ENCODE measurements at places on chromosomes 2 and 18. TPM values are rescaled to one million over a fixed set of nuclear protein-coding genes. Genes with fewer than 3 reads are reported as not detected.
A peak's percentile ranks its signal among the peaks of the same experiment; 100 is the strongest.

DNA sequence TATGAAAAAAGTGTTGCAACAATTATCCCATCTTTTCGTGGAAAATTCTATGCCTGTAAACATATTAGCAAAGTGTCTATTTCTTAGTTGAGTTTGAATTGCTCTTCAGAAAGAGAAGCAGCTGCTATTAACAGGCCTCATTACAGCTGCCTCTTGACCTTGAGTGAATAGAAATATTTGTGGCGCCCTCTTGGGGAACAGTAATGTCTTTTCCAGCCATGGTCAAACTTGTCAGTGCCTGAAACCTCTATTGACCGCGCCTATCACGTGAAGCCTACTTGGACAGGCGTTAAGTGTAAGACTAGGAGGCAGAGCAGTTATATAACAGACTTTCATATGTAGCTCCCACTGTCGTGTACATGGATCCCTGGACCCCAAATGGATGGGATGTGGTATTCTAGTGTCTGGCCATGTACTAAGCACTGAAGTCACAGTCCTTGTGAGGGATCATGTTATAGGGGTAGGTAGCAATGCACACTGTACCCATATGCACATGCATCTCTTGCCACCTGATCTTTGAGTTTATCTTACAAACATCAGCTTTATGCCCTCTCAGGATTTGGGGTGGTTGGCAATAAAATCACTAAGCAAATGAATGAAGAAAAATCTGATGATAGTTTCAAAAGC lies 245.0 kb downstream of the PTGR3 start:
- H3K27ac ChIP-seq = no peak overlapping the region
- H3K4me1 ChIP-seq = peaks cover 12% of the 10 kb centered on the region
- H3K36me3 ChIP-seq = no peaks in the 10 kb centered on the region
- DNase-seq = no peak
- no peak overlapping the region for H3K4me3 ChIP-seq

GRCh38 chr2:127675331-127676261 lies at the start of gene LIMS2:
Gene LIMS2, minus strand, starts transcription at chr2:127675530. Its CDS starts 506 bp downstream, at chr2:127675024.
- H3K4me1 ChIP-seq = peaks cover 88% of the 10 kb centered on the region
- peaks cover 12% of the 10 kb centered on the region for H3K36me3 ChIP-seq
- peak within 1 kb of the TSS; percentile 99 for H3K27ac ChIP-seq
- H3K27me3 ChIP-seq = no peaks in the 10 kb centered on the region

DNA sequence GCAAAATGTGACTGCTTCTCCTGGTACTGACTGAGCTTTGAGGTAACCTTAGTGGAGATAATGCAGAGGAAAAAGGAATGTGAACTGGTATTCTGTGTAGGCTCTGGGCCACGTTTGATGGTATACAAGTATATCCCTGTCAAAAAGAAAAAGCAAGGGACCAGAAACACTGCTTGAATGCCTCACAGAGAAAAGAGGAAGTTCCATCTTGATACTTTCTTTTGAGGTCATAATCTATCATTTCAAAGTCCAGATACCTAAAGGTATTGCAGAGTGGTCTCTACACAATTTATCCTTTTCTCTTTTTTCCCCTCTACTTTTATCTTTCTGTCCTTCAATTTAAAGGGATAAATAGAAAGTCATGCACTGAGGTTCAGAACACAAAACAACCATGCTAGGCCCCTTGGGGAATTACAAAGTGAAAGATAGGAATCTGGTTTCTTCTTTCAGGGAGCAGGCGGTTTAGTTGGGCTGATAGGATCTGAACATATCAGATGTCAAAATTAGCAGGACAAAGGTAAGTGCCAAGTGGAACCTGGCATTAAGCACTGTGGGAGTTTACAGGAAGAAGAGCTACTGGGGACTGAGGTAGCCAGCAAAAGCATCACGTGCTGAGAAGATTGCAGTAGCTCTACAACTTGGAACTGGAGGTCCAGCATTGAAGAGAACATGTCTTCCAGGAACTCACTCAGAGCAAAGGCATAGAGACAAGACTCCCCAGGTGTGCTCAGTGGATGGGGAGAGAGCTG lies 121.2 kb downstream of the LYPD6 start:
- H3K4me1 ChIP-seq = no peaks in the 10 kb centered on the region
- no peak for DNase-seq
- no peaks in the 10 kb centered on the region for H3K36me3 ChIP-seq

GRCh38 chr2:204072443-204073324 lies 136.1 kb downstream of the ICOS start:
- no peaks in the 10 kb centered on the region for H3K36me3 ChIP-seq
- no peak overlapping the region for H3K4me3 ChIP-seq
- no peak for DNase-seq
- no peaks in the 10 kb centered on the region for H3K4me1 ChIP-seq
- H3K27me3 ChIP-seq = peaks cover 8% of the 10 kb centered on the region

DNA sequence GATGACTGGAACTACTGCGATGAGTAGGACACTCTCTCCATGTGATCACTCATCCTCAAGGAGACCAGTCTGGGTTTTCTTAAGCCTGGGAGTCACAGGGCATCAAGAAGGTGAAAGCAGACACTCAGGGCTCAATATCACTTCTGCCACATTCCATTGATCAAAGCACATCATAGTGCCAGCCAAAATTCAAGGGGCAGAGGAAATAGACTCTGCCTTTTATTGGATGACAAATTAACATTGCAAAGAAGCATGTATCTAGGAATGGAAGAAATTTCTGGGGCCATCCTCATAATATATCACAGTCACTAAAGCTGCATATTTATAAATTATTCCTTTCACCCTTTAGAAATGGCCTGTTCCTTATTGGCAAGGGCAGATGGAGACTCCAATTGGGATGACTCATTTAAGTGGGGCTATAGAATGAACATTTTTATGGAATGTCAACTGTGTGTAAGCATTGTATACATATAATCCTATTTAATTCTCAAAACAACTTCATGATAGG lies 114.8 kb upstream of the CDC42EP3 start:
- H3K27me3 ChIP-seq = no peaks in the 10 kb centered on the region
- no peak overlapping the region for H3K4me3 ChIP-seq
- peaks cover 7% of the 10 kb centered on the region for H3K36me3 ChIP-seq

DNA sequence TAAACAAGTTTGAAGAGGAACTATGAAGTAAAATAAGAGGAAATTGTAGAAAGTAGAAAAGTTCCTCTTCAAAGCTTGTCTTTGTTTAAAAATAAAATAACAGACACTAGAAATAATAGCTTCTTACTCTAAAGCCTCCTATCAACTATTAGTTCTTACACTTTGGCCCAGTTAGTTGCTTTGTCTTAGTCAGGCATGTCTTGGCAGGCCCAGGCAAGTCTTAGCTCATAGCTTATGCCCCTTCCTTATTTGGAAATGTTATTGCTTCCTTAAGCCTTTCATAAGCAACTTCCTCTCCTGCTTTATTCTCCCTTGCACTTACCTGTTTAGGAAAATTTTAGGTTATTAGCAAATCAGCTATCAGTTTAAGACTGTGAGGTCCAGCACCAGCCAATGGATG lies 950.6 kb upstream of the LRATD1 start:
- no peak overlapping the region for H3K27ac ChIP-seq
- no peaks in the 10 kb centered on the region for H3K36me3 ChIP-seq
- no peak for DNase-seq
- no peaks in the 10 kb centered on the region for H3K4me1 ChIP-seq
- no peaks in the 10 kb centered on the region for H3K27me3 ChIP-seq

- no peak overlapping the region for H3K27ac ChIP-seq
- DNase-seq = no peak
- H3K27me3 ChIP-seq = no peaks in the 10 kb centered on the region
- no peak overlapping the region for H3K4me3 ChIP-seq
- peaks cover 16% of the 10 kb centered on the region for H3K4me1 ChIP-seq
Measured at GRCh38 chr2:190875891-190876290, 4.7 kb upstream of the GLS start.

GRCh38 chr2:203719456-203720410 lies 13.3 kb downstream of the CD28 start:
- no peak for DNase-seq
- no peaks in the 10 kb centered on the region for H3K27me3 ChIP-seq
- H3K27ac ChIP-seq = no peak overlapping the region
- H3K36me3 ChIP-seq = no peaks in the 10 kb centered on the region

- H3K4me1 ChIP-seq = peaks cover 3% of the 10 kb centered on the region
- H3K36me3 ChIP-seq = no peaks in the 10 kb centered on the region
- no peak overlapping the region for H3K27ac ChIP-seq
Measured at GRCh38 chr2:191912764-191913163, 65.9 kb upstream of the CAVIN2 start.

- peaks cover 29% of the 10 kb centered on the region for H3K36me3 ChIP-seq
- H3K27ac ChIP-seq = peak overlapping the region; percentile 41
- peaks cover 36% of the 10 kb centered on the region for H3K4me1 ChIP-seq
- H3K27me3 ChIP-seq = no peaks in the 10 kb centered on the region
- no peak overlapping the region for H3K4me3 ChIP-seq
Measured at GRCh38 chr18:58975296-58975695, 110.6 kb downstream of the ZNF532 start.

- H3K27me3 ChIP-seq = no peaks in the 10 kb centered on the region
- no peaks in the 10 kb centered on the region for H3K4me1 ChIP-seq
- no peak overlapping the region for H3K27ac ChIP-seq
- no peak for DNase-seq
Measured at GRCh38 chr18:54791657-54792056, 36.6 kb upstream of the RAB27B start.

DNA sequence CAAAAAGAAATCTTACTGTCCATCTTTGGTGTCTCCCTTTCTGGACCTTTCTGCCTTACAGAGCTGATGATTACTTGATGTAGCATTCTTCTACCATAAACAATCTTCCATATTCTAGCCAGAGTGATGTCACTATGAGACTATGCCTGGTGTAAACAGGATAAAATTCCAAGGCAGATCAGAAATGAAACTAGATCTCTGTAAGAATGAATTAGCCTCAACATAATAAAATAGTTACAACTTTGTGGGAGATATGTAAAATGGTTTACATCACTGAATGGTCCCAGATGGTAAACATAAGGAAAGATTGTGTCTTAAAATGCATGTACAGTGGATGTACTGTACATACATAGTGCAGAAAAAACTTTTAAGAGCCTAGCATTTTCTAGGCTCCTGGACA lies 112.3 kb upstream of the ZNF521 start:
- H3K36me3 ChIP-seq = no peaks in the 10 kb centered on the region
- no peak for DNase-seq
- no peaks in the 10 kb centered on the region for H3K27me3 ChIP-seq
- peaks cover 19% of the 10 kb centered on the region for H3K4me1 ChIP-seq

- peaks cover 14% of the 10 kb centered on the region for H3K4me1 ChIP-seq
- no peaks in the 10 kb centered on the region for H3K36me3 ChIP-seq
- no peak overlapping the region for H3K4me3 ChIP-seq
- H3K27ac ChIP-seq = no peak overlapping the region
- H3K27me3 ChIP-seq = no peaks in the 10 kb centered on the region
Measured at GRCh38 chr2:8505311-8505920, 176.4 kb upstream of the ID2 start.

- DNase-seq = no peak
- H3K27ac ChIP-seq = peak overlapping the region; percentile 21
- H3K27me3 ChIP-seq = no peaks in the 10 kb centered on the region
- H3K36me3 ChIP-seq = no peaks in the 10 kb centered on the region
Measured at GRCh38 chr2:101299604-101300003, 8.9 kb downstream of the RNF149 start.

- peak; percentile 17 for DNase-seq
- peak overlapping the region; percentile 68 for H3K4me3 ChIP-seq
- peaks cover 10% of the 10 kb centered on the region for H3K4me1 ChIP-seq
- H3K27ac ChIP-seq = peak overlapping the region; percentile 80
- H3K27me3 ChIP-seq = no peaks in the 10 kb centered on the region
Measured at GRCh38 chr2:189178726-189179569, 613 bp downstream of the COL5A2 start.

DNA sequence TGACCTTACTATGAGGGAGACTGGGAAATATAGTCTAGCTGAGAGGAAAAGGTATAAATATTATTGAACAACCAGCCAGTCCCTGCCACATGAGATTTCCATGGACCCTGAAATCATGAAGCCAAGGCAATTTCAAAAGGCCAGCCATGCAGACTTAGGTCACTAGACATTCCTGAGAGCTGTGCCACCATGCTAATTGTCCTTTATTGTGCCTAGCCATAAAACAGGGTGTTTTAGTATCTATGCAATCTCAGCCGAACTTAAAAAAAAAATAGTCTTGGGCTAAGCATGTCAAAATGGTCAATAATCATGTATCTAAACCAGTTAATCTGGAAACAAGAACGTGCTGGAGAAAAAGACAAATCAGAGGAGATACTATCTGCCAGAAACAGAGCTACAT lies 269.5 kb downstream of the LNPK start:
- H3K4me3 ChIP-seq = no peak overlapping the region
- DNase-seq = no peak
- H3K27ac ChIP-seq = no peak overlapping the region
- H3K4me1 ChIP-seq = no peaks in the 10 kb centered on the region
- H3K36me3 ChIP-seq = no peaks in the 10 kb centered on the region

- H3K4me3 ChIP-seq = peak overlapping the region; percentile 91
- DNase-seq = no peak
- peak overlapping the region; percentile 89 for H3K27ac ChIP-seq
- H3K4me1 ChIP-seq = peaks cover 80% of the 10 kb centered on the region
- no peaks in the 10 kb centered on the region for H3K27me3 ChIP-seq
Measured at GRCh38 chr2:72824224-72824842, 1.5 kb downstream of the EXOC6B start.

DNA sequence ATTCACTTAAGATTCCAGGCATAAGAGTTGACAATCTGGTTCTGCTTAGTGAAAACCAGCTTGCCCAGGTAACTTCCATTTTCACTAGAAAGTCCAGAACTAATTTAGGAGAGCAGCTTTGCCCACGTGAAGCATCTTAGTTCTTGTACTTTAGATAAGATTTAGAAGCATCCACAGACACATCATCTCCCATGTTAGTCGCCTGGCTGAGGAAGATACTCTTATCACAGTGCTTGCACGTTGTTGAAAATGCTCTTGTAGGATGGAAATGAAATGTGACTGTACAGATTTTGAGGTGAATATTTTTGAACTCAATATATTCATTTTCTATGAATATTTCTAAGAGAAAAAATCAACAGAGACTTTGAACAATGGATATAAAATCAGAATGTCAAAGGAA lies 159.7 kb downstream of the SOCS6 start:
- H3K36me3 ChIP-seq = no peaks in the 10 kb centered on the region
- DNase-seq = no peak
- no peaks in the 10 kb centered on the region for H3K4me1 ChIP-seq
- peaks cover 8% of the 10 kb centered on the region for H3K27me3 ChIP-seq

- no peaks in the 10 kb centered on the region for H3K36me3 ChIP-seq
- no peak for DNase-seq
- H3K4me1 ChIP-seq = peaks cover 30% of the 10 kb centered on the region
- H3K4me3 ChIP-seq = no peak overlapping the region
- H3K27me3 ChIP-seq = no peaks in the 10 kb centered on the region
- no peak overlapping the region for H3K27ac ChIP-seq
Measured at GRCh38 chr2:43361286-43361685, 134.9 kb upstream of the ZFP36L2 start.

- no peak overlapping the region for H3K27ac ChIP-seq
- no peak for DNase-seq
- H3K27me3 ChIP-seq = no peaks in the 10 kb centered on the region
- no peaks in the 10 kb centered on the region for H3K4me1 ChIP-seq
- H3K36me3 ChIP-seq = no peaks in the 10 kb centered on the region
Measured at GRCh38 chr2:221096706-221097567, 475.2 kb downstream of the EPHA4 start.

The MC5R gene
- total RNA-seq = not detected

The BCS1L gene
- total RNA-seq = 48.6 TPM

The ABCB11 gene
- total RNA-seq = 0.05 TPM

The IL1RL1 gene
- total RNA-seq = 1.1 TPM

The BMP10 gene
- total RNA-seq = 0.19 TPM

The ELOA2 gene
- not detected for total RNA-seq

The GPR35 gene
- total RNA-seq = 1.3 TPM

The LIMS4 gene
- total RNA-seq = 2.1 TPM

The NMS gene
- not detected for total RNA-seq

The TTN gene
- 2,803 TPM for total RNA-seq

The NTSR2 gene
- not detected for total RNA-seq

The MTA3 gene
- total RNA-seq = 18.1 TPM

The TNFAIP6 gene
- total RNA-seq = 2.9 TPM

The PMAIP1 gene
- 0.58 TPM for total RNA-seq
